ENCODE measurements at places on chromosomes 5 and 9.
A peak's percentile ranks its signal among the peaks of the same experiment; 100 is the strongest.

DNA sequence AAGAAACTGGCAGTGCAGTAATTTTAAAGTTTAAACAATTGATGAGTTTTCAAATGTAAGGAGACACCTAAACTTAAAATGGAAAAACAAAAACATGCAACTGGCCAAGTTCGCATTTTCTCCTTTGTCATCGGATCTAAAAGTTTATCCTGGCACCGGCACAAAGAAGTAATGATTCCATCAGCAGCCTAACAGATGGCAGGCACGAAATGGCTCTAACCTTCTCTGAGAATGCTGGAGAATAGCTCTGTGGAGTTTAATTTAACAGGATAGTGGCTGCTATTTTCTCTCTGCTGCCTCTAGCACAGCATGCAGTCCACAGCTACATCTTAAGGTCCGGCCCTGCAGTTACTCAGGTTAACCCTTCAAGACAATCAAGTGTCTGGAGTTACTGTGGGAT lies 82.2 kb downstream of the PRELID2 start:
- no peak for DNase-seq

GRCh38 chr9:72363908-72364678 lies 915 bp downstream of the ZFAND5 start:
- peak; percentile 37 for DNase-seq

- DNase-seq = no peak
Measured at GRCh38 chr5:139068060-139068459, 130.1 kb downstream of the SIL1 start.

DNA sequence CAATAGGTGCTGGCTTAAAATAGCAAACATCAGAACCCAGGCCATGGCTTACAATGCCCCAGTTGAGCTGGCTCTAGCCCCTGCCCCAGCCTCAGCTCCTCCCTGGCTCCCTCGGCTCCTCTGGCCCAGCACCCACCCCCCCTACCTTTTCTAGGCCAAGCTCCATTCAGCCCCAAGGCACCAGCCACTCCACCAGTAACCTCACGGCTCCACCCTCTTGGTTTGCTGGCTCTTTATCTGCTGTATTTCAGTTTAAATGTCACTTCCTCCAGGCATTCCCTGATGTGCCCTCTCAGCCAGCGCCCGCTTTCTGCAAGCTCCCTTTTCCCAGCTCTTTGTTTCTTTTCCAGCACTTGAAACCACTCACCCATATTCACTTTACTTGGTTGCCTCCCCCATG lies 10.6 kb downstream of the C1QTNF2 start:
- DNase-seq = no peak

DNA sequence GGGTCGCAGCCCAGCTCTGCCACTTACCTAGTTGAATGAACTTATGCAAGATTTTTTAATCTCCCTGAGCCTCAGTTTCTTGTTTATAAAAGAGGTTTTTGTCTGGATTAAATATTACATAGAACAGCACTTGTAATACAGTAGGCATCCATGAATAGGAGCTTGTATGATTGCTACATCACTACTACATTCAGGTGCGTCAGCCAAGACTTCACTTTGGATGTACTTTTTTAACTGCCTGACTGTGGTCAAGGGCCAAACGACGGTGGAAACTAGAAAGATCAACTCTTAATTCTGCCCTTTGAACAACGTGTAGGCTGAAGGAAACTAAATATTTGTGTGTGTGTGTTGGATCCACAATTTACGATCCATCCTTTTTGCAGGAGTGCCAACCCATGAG lies 172.8 kb downstream of the RFK start:
- DNase-seq = no peak

- DNase-seq = no peak
Measured at GRCh38 chr9:84322828-84323227, 17.7 kb downstream of the SLC28A3 start.

DNA sequence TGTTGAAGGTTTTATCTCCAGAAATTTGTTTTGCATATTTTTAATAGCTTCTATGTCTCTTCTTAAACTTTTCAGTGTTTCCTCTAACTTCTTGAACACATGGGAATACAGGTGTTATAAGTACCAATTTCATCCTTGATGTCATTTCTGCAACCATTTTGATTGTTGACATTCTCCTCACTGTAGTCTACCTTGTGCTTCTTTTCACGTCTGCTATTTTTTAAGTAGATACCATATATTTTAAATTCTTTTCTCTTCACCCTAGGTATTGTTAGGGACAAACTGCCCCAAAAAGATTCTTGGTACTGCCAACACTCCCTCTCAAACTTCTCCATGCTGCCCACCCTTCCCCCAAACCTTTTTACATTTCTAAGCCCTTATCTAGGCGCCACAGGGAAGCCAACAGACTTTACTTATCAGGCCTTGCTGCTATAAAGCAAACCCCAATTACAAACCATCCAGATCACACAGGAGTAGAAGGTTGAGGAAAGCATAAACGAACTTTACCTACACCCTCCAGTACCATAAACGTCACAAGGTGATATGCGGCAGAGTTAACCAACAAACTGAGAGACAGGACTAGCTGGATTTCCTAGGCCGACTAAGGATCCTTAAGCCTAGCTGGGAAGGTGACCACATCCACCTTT lies 1165.3 kb downstream of the TAF11L14 start:
- DNase-seq = no peak

DNA sequence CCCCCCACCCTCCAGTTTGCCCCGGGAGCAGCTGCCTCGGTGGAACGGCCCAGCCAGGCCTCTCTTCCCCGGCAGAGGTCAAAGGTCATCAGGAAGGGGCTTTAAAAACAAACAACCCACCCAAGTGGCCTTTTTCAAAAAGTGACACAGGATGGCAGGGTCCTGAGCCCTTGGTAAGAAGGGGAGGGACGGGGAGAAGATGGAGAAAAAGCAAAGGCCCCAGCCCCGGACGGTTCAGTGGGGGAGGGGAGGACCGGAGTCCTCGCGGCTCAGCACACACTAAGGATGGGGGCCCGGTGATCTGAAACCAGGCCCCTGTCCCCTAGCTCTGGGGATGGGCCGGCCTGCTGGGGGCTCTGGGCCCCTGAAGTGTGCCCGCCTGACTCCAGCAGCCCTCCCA lies 1.1 kb downstream of the PRRX2 start:
- DNase-seq = no peak

- DNase-seq = no peak
Measured at GRCh38 chr9:90385146-90385545, 257.5 kb downstream of the DIRAS2 start.
